ENCODE measurements at places on chromosomes 12 and 14. TPM values are rescaled to one million over a fixed set of nuclear protein-coding genes. Genes with fewer than 3 reads are reported as not detected.

SYNE2 gene
- total RNA-seq = 303 TPM

KLRK1 gene
- total RNA-seq = 2.6 TPM

KRT6C gene
- total RNA-seq = not detected

CDKN3 gene
- 4.3 TPM for total RNA-seq

PMCH gene
- not detected for total RNA-seq

PRR4 gene
- total RNA-seq = 18.0 TPM

CSRP2 gene
- total RNA-seq = 89.5 TPM

SLC5A8 gene
- total RNA-seq = not detected

LMO3 gene
- 16.5 TPM for total RNA-seq

FERMT2 gene
- 90.2 TPM for total RNA-seq

TBX5 gene
- 6.2 TPM for total RNA-seq

PTPN21 gene
- 14.4 TPM for total RNA-seq

ARF3 gene
- 75.2 TPM for total RNA-seq
